ENCODE measurements at places on chromosomes 11 and 22. TPM values are rescaled to one million over a fixed set of nuclear protein-coding genes. Genes with fewer than 3 reads are reported as not detected.

GRCh38 chr11:102552447-102553194 lies 22.1 kb upstream of the MMP7 start:
- no peak for ATAC-seq

MS4A4E gene
- total RNA-seq = not detected

DNA sequence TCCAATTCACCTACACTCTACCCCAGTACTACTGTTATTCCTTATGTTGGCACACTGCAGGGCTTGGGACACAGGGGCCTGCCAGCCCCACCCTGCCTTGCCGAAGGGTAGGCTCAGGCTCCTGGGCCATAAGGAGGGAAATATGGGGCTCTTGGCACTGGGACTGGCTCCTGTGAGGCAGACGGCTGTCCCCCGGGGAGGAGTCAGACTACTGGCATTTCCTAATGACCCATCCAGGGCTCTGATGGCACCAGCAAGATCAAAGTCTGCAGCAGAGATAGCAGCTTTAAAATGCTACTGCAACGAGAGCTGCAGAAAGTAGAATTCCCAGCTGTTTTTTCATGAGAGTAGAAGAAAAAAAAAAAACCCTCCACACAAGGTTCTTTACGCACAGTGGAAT lies 42.2 kb upstream of the CYP2D6 start:
- no peak for ATAC-seq

DNA sequence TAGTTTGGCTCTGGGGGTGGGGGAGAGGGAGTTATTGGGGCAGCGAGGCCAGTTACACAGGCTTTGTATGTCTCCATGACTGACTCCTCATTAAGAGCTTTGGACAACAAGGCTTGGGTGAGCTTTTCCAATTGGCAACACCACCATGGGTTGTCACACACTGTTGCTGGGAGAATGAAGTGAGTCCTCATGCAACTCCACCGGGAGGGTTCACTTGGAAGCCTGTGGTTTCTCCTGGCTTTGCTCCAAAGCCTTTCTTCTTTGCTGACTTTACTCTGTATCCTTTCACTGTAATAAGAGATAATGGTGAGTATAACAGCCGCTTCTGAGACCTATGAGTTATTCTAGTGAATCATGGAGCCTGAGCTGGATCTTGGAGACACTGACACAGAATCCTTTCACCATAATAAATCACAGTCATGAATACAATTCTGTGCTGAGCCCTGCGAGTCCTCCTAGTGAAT lies 24.9 kb downstream of the EIF3F start:
- no peak for ATAC-seq

HEPN1 gene
- total RNA-seq = not detected

LRRN4CL gene
- 0.56 TPM for total RNA-seq

NEFH gene
- total RNA-seq = 1.3 TPM

GRCh38 chr22:19807914-19808872 lies 46.5 kb downstream of the GNB1L start:
- no peak for ATAC-seq

UQCC3 gene
- total RNA-seq = 2.5 TPM

MAPK8IP1 gene
- total RNA-seq = 0.93 TPM

DNA sequence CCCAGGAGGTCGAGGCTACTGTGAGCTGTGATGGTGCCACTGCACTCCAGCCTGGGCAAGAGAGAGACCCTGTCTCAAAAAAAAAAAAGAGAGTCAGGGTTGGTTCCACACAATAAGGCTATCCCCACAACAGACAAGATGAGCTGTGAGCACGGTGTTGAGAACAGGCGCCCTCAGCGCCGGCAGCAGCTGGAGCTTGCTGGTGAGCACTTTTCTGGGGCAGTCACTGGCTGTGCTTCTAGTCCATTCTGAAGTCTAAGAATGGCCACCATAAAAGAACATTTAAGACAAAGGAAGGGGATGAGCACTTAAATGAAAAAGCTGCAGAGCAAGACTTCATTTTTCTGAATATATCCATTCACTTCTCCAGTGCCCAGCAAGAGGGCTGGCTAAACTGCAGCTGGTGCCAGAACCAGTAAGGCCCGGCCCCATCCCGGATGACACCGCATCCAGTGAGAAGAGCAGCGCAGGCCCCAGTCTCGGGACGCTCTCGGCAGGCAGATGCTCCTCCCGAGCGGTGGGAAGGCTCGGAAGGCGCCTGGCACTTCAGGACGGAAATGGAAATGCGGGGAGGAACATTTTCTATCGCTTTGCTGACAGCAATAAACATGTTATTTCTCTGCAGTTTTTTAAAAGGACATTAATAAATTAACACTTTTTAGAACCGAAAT lies 12.2 kb downstream of the TUBGCP6 start:
- no peak for ATAC-seq

RAB36 gene
- 0.80 TPM for total RNA-seq

TEX54 gene
- total RNA-seq = 0.82 TPM

DNA sequence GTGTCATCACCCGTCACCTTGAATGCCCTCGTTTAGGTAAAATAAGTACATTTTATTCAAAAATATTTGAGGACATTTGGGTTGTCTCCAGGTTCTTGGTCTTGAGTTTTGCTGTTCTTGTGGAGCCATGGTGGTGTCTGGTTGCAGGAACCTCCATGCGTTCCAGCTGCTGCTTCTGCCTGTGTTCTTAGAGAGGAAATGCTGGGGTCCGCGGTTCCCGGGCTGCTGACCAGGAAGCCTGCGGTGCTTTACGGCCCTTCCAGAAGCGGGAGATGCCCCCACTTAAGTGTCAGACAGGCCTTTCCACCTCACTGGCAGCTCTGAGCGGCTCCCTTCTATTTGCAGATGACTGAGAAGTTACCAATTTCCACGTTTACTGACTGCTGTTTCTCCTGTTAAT lies 66.8 kb downstream of the LRP5 start:
- ATAC-seq = no peak

DNA sequence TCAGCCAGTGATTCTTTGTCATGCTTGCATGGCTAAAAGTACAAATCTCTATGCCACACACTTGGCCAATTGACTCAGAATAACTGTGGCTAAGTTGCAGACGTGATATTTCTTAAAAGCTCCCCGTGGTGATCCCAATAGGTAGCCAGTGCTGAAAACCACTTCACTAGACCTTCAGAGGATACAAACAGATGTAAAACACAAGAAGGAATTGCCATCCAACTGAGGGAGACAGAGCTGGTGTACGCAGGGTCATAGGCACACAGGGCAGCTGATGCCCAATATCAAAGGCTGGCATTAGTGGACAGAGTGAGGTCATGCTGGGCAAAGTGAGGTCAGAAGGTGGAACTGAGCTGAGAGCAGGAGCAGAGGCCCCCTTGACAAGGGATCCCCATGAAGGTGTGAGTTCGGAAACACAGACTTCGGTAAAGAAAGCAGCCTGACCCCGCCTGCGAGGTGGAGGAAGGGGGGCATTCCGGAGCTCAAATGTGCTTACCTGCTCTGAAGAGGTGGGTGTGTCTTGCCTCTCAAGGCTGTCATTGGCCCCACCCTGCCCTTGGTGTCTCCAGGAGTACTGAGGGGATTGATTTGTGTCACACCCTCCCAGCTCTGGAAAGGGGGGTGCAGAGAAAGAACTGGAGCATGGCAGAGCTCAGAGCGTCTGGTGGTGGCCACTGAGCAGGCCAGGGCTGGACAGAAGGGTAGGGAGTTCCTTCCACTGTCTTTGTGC lies 344.9 kb upstream of the B3GAT1 start:
- no peak for ATAC-seq

Data from activated T-helper 17 cell treated with anti-CD3 and anti-CD28 coated beads, Interleukin-2, amount 50 U/mL, for 72 hours (primary cell).